ENCODE measurements at places on chromosomes 5 and 9.

DNA sequence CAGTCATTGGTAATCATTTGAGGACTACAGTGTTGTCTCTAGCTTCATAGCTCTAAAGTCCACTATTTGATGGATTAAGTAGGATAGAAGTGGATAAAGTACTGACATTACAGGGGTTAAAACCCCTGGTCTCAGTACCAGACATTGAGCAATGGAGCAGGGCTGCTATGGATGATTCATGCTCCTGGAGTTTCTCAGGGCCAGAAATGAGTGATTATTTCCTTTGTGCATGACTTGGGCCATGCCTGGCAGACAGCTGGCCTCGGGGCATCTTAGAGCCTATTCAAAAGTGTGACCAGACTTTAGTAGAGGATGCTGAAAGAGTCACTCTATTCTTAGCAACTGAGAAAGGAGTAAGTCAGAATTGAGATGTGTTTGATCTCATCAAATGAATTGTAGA, 350.7 kb upstream of the TLE4 start:
- no peak for DNase-seq

DNA sequence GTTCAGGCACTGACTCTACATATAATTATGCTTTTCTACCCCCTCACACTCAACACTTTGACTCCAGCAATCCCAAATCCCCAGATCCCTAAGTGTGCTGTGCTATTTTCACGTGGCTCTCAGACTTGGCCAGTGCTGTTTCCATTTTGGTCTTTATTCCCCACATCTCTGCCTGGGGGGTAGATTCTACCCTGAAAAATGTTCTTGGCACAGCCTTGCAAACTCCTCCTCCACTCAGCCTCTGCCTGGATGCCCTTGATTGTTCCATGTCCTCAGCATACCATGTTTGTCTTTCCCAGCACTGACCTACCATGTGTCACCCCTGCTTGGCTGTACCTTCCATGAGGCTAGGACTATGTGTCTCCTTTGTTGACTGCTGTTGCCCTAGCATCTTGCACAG, 43.0 kb downstream of the FXN start:
- DNase-seq, result no peak

DNA sequence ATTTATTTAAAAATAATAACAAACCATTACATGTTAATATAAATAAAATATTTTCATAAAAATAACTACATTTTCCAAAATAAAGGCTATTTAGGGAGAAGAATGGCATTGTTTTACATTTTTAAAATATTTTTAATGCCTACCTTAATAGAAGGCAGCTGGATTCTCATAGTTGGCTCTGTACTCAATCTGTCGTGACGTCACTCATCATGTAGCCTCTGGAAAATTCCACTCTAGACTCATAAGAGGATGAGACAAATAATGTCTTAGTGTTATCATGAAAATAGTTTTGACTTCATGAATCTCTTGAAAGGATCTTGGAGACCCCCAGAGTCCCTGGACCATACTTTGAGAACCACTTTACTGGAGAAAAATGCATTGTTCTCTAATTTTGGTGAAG, 93.1 kb downstream of the NXNL2 start:
- no peak for DNase-seq

DNA sequence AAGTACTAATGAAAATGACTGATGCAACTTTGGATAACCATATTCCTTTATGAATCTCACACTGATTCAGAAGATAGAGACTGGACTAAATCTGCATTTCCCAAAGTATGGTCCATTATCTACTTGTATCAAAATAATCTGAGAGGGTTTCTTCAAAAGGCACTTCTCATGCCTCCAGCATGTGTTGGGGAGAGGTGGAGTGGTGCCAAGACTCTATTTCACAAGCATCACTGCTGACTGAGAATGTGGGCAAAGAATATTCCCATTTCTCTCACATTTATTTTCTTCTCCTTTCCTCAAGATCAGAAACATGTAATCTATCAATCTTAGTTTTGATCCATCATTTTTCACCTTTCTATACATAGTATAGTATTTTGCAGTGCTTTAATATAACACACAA, 135.4 kb downstream of the GABRB2 start:
- DNase-seq, result no peak

GRCh38 chr9:87469793-87470465, 27.7 kb upstream of the DAPK1 start:
- DNase-seq, result no peak

- no peak for DNase-seq
These were observed 137.7 kb upstream of the GRIA1 start for GRCh38 chr5:153352685-153353219.

- no peak for DNase-seq
These were observed 125.5 kb downstream of the TENT4A start for GRCh38 chr5:6838736-6839135.

GRCh38 chr9:133955821-133956411, 36.2 kb downstream of the VAV2 start:
- peak; percentile 35 for DNase-seq

- DNase-seq, result no peak
These were observed 3.4 kb downstream of the NTMT1 start for GRCh38 chr9:129629251-129629820.

GRCh38 chr9:121609822-121610637, 41.4 kb upstream of the DAB2IP start:
- no peak for DNase-seq

DNA sequence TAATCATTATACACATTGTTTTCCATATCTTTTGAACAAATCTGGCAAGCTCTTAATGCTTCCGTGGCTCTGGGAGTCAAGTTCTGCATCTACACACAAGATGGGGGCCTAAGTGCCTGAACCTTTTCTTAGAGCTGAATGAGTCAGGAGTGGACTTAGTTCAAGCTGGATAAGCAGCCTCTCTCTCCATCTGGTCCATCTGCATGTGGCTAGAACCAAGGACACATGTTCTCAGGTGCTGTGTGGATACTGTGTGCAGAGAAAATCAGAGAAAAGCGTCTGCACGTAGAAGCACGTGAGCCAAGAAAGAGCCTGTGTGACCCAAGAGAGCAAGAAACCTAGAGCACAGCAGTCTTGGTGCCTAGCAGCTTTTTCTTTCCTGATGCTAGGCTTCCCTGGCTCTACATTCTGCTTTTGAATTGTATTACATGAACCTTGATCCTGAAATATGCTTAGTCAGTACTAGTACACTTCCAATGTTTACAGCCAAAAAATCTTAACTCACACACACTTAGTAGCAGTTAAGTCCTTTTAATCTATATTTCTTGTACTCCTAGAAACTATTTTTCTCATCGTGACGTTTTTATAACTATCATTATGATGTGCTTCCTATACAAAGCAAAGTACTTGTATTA, 1798.9 kb downstream of the MAT2B start:
- no peak for DNase-seq

DNA sequence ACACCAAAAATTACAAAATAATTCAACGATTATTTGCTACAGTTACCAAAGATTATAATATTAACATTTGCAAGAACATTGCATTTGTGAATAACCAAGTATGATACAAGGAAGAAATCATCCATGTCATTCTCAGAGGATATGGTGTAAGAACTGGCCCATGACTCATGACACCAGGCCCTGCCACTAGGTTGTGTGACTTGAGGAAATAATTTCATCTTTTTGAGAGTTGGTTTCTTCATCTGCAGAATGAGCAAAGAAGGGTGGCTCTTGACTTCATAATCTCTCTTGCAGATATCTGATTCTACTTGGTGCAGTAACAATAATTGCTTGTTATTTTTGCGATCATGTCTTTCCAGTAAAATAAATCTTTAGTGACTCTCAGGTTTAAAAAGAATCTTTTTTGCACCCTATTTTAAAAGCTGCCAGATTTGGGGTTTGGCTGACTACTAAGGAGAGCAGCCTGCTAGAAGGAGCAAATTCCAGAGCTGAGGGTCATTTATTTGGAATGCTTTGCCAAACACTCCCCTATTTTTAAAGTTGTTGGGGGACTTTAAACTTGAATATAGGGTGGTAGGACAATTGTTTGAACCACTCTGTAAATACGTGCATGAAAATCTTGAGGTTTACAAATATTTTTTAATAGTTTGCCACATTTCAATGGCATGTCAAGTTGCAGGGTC, 23.5 kb downstream of the ITGA1 start:
- peak; percentile 49 for DNase-seq

DNA sequence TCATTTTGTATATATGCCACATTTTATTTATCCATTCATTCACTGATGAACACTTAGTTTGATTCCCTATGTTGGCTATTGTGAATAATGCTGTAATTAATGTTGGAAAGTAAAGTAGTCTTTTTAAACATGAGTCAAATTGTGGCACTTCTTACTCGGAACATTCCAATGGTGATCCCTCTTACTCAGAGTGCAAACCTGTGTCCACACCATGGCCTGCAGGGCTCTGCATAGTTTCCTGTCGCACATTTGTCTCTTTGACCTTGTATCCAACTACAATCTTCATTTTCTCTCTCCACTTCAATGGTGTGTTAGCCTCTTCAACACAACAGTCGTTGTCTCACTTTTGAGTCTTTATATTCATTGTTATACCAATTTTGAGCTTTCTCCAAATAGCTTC, 98.1 kb upstream of the PAPPA start:
- no peak for DNase-seq

- DNase-seq, result no peak
These were observed 11.0 kb upstream of the ACER2 start for GRCh38 chr9:19397845-19398244.

- DNase-seq, result no peak
These were observed 60.5 kb downstream of the GABRG2 start for GRCh38 chr5:162128117-162128516.

DNA sequence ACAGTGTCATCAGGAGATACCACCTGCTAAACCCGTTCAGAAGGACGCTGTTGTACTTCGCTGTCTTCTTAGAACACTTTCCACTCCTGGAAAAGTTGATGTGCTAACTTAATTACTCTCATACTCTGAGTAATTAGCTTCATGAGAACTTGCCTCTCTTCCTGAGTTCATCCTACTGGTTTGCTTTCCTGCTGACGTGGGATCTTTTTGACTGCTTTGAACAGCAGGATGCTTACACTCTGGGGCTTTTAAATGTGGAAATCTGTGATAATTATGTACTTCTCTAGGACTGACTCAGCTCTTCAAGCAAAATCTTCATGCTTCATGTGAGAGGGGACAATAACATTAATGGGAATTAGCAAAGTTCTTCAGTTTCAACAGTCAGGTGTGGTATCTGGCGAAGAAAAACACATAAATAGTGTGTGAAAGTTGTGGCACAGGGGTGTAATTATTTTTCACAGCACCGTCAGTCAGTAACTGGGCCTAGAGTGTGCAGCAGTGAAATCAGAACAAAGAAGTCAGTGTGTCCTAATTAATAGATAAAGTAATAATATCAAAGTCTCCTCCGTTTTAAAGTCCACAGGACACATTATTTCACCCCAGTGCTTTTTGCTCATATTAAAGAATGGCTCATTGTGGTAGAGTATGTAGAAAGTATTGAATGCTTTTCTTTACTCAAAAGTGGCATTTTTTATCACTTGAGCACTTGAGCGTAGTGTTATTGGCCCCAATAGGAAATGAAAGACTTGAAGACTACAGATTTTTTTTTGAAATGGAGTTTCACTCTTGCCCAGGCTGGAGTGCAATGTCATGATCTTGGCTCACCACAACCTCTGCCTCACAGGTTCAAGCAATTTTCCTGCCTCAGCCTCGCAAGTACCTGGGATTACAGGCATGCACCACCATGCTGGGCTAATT, 140.9 kb upstream of the DMRT1 start:
- no peak for DNase-seq

- DNase-seq, result no peak
These were observed 8.4 kb upstream of the FAM81B start for GRCh38 chr5:95382801-95383200.

- DNase-seq, result no peak
These were observed 106.7 kb downstream of the MCTP1 start for GRCh38 chr5:95178046-95178651.

DNA sequence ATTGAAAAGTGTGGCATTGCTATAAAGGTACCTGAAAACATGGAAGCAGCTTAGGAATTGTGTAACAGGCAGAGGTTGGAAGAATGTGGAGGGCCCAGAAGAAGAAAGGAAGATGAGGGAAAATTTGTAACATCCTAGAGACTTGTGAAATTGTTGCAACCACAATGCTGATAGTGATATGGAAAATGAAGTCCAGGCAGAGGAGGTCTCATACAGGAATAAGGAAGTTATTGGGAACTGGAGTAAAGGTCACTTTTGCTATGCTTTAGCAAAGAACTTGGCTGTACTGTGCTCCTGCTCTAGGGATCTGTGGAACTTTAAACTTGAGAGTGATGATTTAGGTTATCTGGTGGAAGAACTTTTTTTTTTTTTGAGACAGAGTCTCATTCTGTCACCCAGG, 43.5 kb downstream of the PTPDC1 start:
- DNase-seq, result no peak

DNA sequence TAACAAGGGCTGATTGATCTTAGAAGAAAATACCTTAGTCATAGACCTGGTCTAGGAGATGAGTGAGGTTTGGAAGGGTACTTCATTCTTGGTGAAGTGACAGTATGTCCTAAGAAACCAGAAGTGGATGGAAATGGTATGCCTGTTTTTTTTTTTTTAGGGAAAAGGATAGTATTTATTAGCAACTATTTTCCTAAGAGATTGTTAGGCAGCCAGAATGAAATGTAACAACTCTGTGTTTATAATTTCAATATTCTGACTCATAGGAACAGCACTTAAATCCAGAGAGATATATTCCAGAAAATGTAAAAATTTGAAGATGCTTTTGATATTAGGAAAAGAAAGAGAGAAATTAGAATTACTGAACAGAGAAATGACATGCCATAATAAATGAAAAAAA, 21.2 kb upstream of the ARL14EPL start:
- DNase-seq, result no peak

GRCh38 chr9:99044827-99045226, 60.1 kb upstream of the TGFBR1 start:
- no peak for DNase-seq

- DNase-seq, result no peak
These were observed 22.1 kb upstream of the MARCHF6 start for GRCh38 chr5:10331341-10331796.

Measured in CD4-positive, alpha-beta T cell treated with Interleukin-15 for 1 hour (primary cell).